Activated CD8-positive, alpha-beta T cell treated with anti-CD3 and anti-CD28 coated beads, Interleukin-2, amount 10 ng/mL, durations not matched to agents 7 days and 5 days (primary cell): ENCODE measurements at places on chromosomes 5 and 9. TPM values are rescaled to one million over a fixed set of nuclear protein-coding genes. Genes with fewer than 3 reads are reported as not detected.
A peak's percentile ranks its signal among the peaks of the same experiment; 100 is the strongest.

DNA sequence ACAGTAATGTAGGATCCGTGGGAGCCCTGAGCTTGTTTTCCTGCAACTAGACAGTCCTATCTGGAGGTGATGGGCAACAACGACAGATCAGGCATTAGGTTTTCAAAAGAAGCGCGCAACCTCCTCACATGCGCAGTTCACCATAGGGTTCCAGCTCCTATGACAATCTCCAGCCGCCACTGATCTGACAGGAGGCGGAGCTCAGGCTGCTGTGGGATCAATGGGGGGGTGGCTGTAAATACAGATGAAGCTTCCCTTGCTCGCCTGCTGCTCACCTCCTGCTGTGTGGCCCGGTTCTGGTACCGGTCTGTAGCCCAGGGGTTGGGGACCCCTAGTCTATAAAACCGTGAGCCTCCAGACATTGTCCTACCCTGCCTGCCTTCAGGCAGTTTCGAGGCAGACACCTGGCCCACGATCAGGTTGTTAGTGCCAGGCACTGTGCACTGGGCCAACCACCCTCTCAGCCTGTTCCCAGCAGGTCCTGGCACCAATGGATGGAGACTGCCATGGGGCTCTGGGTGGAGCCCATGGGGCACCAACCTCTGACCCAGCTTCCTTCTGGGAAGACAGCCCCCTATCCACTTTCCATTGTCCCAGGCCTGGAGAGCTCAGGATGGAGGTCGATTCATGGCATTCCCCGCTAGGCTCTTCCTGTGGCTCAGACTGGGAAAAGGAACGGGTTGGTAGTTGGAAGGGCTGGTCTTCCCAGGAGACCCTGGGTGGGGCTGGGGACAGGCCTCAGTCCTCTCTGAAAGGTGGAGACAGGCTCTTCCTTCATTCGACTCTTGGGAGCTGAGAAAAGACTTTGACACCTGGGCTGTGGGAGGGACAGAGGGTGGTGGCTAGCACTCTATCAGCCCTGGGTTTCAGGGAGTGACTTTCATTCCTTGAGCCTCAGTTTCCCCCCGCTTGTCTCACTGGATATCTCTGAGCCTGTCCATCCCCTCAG is 1.7 kb downstream of the ENDOG start:
- no peak overlapping the region for H3K27ac ChIP-seq
- H3K27me3 ChIP-seq, result no peaks in the 10 kb centered on the region
- H3K4me3 ChIP-seq, result peak overlapping the region; percentile 78
- peaks cover 21% of the 10 kb centered on the region for H3K4me1 ChIP-seq
- DNase-seq, result no peak

GRCh38 chr5:122693963-122694362 is 80.9 kb upstream of the SNX2 start:
- no peak overlapping the region for H3K4me3 ChIP-seq
- H3K36me3 ChIP-seq, result no peaks in the 10 kb centered on the region
- H3K4me1 ChIP-seq, result no peaks in the 10 kb centered on the region
- no peak overlapping the region for H3K27ac ChIP-seq

DNA sequence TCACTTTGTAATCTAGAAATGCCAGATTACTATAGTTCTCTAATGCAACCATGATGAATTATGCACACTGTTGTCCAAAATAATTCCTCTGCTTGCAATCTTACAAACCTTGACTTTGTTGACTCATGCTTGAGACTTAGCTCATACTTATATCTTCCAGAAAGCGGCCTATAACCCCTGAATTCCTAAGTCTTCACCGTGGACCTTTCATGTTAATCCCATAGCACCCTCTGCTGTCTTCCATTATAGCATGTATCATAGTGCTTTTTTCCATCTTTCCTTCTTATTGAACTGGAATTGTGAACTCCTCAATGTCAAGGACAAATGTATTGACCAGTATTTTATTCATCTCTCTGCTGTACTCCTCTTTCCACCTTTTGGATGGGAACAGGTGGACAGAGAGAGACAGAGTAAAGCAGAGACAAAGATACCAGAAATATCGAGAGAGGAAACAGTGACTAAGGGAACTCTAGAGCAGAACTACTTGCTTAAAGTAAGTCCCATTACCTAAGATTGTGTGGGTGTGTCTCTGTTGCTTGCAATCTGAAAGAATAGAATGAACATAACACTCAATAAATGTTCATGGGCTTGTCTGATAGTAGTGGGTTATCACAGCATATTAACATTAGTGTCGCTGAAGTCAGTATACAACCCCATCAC is 110.0 kb downstream of the LURAP1L start:
- H3K27ac ChIP-seq, result no peak overlapping the region
- no peaks in the 10 kb centered on the region for H3K4me1 ChIP-seq
- H3K27me3 ChIP-seq, result no peaks in the 10 kb centered on the region
- no peaks in the 10 kb centered on the region for H3K36me3 ChIP-seq

Gene BAAT
- not detected for total RNA-seq

- H3K27me3 ChIP-seq, result no peaks in the 10 kb centered on the region
- no peak for DNase-seq
These were observed 1402.4 kb upstream of the NUDT12 start for GRCh38 chr5:104965006-104965405.

- no peak for DNase-seq
- no peaks in the 10 kb centered on the region for H3K27me3 ChIP-seq
- no peaks in the 10 kb centered on the region for H3K36me3 ChIP-seq
- no peaks in the 10 kb centered on the region for H3K4me1 ChIP-seq
These were observed 266.8 kb downstream of the CYLC2 start for GRCh38 chr9:103261951-103262350.

DNA sequence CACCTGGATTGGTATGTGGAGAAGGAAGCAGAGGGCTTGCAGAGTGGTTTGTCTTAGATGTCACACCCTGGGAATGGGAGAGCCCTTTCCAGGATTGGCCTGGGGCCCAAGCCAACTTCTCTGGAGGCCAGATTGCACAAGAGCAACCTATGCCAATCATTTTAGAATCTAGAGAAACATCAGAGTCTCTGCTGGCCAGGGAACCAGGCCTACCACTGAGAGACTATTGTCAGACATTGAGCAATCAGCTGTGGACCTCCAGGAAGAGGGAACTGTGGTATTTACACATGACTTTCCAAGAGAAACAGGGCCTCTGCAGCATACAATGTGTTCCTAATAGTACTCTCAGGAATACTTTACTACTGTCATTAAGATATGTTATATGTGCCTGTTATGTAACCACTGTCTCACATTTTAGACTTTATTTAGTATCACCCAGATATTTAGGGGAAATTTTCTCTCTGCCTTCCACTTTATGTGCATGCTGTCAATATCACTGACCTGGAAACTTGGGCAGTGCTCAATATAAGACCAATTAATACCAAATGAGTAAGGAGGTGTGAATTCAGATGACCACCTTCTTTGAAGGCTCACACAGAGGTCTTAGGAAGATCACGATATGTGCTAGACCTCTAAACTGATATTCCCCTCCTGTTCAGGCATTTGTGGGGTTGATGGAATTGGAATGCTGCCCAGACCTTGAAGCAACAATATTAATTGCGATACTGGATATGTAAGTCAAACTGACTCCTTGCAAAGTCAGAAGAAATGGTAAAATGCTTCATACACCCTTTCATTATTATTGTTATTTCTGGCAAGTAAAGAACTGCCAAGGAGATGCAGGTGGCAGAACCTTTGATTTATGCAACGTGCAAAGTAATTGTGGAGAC is 20.5 kb upstream of the CCL28 start:
- H3K4me3 ChIP-seq, result no peak overlapping the region
- no peak overlapping the region for H3K27ac ChIP-seq
- H3K27me3 ChIP-seq, result no peaks in the 10 kb centered on the region
- no peaks in the 10 kb centered on the region for H3K36me3 ChIP-seq
- H3K4me1 ChIP-seq, result no peaks in the 10 kb centered on the region
- DNase-seq, result no peak

DNA sequence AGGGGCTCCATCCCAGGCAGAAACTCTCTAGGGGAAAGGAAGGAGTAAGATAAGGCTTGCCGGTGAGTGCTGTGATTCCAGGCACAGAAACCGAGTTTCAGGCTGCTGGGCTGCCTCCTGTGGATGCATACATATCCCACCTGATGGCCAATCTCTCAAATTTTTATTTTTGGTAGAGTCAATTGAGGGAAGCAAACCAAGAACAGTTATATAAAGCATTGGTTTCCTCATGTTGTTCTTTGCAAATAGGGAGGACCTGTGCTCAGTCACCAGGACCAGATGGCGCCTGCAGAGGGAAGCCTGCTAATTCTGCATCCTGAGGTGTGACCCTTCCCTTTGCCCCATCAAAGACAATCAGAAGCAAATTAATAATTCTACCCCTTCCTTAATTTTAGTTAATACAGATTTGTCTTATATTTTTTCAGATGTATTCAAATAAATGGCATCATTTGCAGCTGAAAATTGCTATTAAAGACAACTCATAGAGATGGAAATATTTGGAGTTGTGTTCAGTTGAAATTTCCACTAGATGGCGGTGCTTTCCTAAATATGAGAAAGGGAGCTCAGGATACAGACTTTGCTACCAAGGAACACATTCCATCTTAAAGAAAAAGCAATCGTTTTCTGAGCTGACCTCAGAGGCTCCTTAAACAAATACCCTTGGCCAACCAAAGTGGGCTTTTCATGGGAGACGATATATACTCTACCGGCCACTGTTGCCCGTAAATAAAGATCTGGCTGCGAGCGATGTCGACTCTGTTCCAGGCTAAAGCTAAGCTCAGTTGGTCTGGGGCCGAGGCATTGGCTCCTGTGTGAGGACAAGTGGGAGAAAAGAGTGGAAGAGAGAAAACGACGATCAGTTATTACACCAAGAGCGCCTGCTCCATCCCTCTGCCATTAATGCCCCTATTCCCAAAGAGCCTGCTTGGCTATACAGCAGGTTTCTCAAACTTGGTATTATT is 225.7 kb upstream of the KLF9 start:
- H3K27ac ChIP-seq, result no peak overlapping the region
- H3K4me1 ChIP-seq, result no peaks in the 10 kb centered on the region
- H3K27me3 ChIP-seq, result no peaks in the 10 kb centered on the region
- H3K4me3 ChIP-seq, result no peak overlapping the region
- DNase-seq, result no peak

Gene ELL2
- 11.0 TPM for total RNA-seq

DNA sequence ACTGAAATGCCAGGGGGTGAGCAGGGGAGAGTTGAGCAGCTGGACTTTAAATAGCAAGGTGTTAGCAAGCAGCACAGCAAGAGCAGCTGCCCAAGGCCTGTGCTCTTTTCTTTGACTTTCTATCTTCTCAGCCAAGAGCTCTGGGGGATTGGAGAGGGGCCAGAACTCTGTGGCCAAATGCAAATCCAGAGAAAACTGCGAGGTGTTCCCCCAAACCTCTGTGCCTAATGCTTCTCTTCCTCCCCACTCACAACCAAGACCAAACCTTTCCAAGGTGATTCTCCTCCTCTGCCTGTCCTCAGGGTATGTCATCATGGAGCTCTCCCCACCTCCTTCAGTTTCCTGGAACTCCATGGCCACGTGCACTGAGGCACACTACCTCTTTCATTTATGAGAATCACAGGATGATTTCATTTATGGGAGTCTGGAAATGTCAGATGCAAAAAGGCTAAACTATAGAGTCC is 118.7 kb upstream of the WWC1 start:
- H3K4me1 ChIP-seq, result no peaks in the 10 kb centered on the region
- H3K4me3 ChIP-seq, result no peak overlapping the region
- H3K27ac ChIP-seq, result no peak overlapping the region
- no peaks in the 10 kb centered on the region for H3K27me3 ChIP-seq
- no peaks in the 10 kb centered on the region for H3K36me3 ChIP-seq
- no peak for DNase-seq

DNA sequence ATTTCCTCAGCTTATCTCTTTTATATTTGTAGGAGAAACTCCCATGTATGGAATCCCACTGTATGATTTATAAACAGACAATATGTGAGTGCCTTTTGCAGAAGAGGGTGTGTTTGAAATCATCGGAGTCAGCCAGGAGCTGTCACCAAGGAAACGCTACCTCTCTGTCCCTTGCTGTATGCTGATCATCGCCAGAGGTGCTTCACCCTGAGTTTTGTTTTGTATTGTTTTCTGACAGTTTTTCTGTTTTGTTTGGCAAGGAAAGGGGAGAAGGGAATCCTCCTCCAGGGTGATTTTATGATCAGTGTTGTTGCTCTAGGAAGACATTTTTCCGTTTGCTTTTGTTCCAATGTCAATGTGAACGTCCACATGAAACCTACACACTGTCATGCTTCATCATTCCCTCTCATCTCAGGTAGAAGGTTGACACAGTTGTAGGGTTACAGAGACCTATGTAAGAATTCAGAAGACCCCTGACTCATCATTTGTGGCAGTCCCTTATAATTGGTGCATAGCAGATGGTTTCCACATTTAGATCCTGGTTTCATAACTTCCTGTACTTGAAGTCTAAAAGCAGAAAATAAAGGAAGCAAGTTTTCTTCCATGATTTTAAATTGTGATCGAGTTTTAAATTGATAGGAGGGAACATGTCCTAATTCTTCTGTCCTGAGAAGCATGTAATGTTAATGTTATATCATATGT is 18.0 kb upstream of the CTSL start:
- peaks cover 20% of the 10 kb centered on the region for H3K4me1 ChIP-seq
- H3K27ac ChIP-seq, result no peak overlapping the region
- H3K4me3 ChIP-seq, result no peak overlapping the region
- H3K27me3 ChIP-seq, result no peaks in the 10 kb centered on the region
- DNase-seq, result no peak

Gene PRDM9
- not detected for total RNA-seq

DNA sequence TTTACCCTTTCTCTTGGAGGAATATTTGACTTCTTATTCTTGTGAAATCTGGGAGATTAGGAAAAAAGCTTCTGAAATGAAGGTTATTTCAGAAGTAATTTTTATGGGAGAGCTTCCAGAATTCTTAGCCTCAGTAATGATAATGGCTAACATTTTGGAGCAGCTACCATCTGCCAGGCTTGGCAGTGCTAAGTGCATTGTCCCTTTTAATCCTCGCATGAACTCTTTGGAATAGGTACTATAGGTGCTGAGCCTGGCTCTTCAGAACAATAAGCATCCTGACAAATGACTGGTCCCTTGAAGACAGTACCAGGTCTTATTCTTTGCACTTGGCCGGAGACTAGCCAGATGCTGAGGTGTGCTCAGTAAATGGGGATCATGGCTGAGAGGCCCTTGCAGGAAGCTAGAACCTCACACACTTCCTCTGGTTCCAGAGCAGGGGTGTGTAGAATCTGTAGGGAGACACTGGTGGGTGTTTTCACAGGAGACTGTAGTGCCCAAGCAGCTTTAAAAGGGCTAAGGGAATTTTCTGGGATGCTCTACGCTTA is 90.7 kb downstream of the RCL1 start:
- H3K4me1 ChIP-seq, result peaks cover 6% of the 10 kb centered on the region
- H3K27me3 ChIP-seq, result no peaks in the 10 kb centered on the region

DNA sequence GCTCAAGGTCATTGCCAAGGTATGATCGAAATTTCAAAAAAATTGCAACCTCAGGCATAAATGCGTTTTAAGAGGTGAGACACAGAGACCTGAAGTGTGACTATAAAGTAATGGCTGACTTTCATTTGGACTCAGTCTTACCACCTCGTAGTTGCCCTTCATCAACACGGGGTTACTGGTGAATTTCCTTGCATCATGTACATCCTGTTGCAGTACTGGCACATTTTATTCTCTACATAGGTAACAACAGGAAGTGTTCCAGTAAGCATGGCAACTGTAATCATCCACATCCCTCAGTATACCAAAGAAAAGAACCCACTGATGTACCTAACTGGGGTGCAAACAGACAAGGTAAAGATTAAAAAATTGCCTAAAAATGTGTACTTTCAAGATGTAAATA is 29.3 kb downstream of the MOCS2 start:
- peaks cover 52% of the 10 kb centered on the region for H3K4me1 ChIP-seq
- no peaks in the 10 kb centered on the region for H3K27me3 ChIP-seq
- peak overlapping the region; percentile 10 for H3K27ac ChIP-seq
- H3K36me3 ChIP-seq, result peaks cover 58% of the 10 kb centered on the region

- H3K4me3 ChIP-seq, result no peak overlapping the region
- DNase-seq, result no peak
- no peaks in the 10 kb centered on the region for H3K36me3 ChIP-seq
- no peaks in the 10 kb centered on the region for H3K27me3 ChIP-seq
- no peak overlapping the region for H3K27ac ChIP-seq
- H3K4me1 ChIP-seq, result no peaks in the 10 kb centered on the region
These were observed 93.8 kb downstream of the ZNF354C start for GRCh38 chr5:179153921-179154345.
